Stimulated activated CD8-positive, alpha-beta memory T cell treated with anti-CD3 and anti-CD28 coated beads, Interleukin-4, amount 100 ng/mL, for 48 hours (primary cell): ENCODE measurements at places on chromosomes 5 and 9.

DNA sequence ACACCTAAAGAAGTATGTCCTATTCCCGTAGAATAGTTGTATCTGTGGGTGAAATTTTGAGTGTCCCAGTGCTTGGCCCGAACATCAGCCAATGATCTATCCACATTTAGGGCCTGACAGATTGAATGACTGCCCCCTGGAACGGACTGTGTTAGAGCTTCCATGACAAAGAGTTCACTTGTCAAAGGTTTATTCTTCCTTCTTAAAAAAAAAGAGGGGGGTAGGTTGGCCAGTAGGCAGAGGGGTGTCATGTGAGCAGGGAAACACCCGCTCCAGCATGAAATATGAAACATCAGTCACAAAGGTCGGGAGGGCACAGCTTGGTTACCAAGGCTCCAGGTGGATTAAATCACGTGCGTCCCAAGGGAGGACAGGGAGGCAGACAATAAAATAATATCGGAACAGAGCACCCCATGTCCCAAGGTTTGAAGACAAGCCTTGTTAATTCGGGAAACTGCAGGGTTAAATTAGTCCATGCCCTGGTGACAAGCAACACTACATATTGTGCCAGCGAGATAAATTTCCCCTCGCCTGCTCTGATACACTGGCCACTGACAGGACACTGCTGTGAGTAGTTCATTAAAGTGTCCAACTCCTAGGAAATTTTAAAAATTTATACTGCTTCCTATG is 401.2 kb downstream of the IRX1 start:
- no peak for DNase-seq

- DNase-seq = no peak
Measured at GRCh38 chr5:57770039-57770438, 287.4 kb upstream of the ACTBL2 start.

DNA sequence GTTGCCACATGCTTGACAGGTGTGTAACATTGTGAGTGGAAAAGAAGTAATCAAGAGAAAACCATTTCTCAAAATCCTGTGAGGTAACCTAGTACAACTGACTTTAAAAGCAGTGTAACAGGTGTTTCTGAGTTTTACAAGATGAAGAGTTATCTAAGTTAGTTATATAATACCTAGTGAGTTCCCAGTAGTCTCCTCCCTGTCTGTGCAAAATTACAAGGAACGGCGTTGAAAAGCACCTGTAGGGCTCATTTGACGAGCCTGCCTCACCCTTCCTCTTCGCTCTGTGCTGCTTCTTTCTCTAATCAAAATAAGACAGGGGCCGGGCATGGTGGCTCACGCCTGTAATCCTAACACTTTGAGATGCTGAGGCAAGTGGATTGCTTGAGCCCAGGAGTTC is 132.9 kb upstream of the SLC30A5 start:
- no peak for DNase-seq

- no peak for DNase-seq
Measured at GRCh38 chr9:133276923-133277322, 1.9 kb upstream of the ABO start.

GRCh38 chr5:15993334-15993733 is 186.3 kb downstream of the MARCHF11 start:
- no peak for DNase-seq

DNA sequence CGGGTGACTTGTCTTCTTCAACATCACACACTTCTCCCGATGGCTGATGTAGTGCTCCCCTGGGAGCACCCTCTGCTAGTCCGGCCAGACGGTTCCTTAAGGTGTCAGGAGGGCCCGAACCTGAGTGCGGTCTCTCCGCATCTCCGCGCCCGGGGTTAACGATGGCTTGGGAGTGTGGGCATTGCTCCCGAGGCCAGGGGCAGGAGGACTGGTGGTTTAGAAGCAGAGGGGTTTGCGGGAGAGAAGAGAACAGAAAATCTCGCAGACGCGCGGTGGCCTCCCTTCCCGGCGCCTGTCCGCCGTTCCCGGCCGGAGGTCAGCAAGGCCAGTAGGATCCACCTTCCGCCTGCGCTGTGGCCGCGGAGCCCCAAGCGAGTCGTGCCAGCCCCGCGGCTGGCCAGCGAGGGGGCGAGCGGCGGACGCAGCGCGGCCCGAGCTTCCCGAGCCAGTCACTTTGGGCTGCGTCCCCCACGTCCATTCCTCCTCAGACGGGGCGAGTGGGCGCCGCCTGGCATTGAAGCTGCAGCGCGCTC is 700 bp downstream of the CDO1 start:
- DNase-seq = peak; percentile 24

DNA sequence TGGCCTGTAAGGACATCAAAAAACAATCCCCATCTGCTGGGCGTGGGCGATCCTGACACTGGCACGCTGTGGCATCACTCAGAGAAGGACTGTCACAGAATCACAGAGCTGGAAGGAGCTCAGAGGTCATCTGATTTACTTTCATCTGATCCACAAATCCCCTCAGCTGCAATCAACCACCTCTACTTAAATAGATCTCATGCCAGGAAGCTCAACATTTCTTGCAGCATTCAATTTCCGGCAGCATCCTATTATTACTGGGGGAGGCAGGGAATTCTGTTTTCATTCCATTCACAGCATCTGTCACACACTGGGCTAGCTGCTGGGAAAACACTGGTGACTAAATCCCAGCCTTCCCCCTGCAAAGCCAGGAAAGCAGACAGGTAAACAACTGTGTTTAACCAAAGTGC is 38.3 kb downstream of the RETREG1 start:
- no peak for DNase-seq
